ENCODE measurements at places on chromosomes 3 and 15. TPM values are rescaled to one million over a fixed set of nuclear protein-coding genes. Genes with fewer than 3 reads are reported as not detected.
A peak's percentile ranks its signal among the peaks of the same experiment; 100 is the strongest.

DNA sequence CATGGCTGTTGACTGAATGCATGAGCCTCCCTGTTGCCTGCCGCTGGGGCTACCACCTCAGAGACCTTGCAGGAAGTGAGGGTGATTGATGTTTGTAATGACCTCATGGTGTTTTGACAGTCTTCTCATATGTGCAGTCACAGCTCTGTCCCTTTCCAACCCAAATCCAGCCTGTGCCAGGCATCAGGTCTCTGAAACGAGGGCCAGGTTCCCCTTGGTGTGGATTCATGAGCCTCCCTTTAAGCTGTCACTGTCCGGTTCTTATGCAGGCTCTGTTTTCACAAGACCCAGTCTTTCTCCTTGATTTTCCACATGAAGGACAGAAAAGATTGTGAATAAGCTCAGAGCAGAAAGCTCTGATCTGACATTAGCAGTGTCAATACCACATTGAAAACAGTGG, 43.1 kb downstream of the CEMIP start:
- no peak for DNase-seq

LMLN gene
- 5.1 TPM for total RNA-seq

RGMA gene
- 0.10 TPM for total RNA-seq

WNT7A gene
- total RNA-seq, result not detected

DNA sequence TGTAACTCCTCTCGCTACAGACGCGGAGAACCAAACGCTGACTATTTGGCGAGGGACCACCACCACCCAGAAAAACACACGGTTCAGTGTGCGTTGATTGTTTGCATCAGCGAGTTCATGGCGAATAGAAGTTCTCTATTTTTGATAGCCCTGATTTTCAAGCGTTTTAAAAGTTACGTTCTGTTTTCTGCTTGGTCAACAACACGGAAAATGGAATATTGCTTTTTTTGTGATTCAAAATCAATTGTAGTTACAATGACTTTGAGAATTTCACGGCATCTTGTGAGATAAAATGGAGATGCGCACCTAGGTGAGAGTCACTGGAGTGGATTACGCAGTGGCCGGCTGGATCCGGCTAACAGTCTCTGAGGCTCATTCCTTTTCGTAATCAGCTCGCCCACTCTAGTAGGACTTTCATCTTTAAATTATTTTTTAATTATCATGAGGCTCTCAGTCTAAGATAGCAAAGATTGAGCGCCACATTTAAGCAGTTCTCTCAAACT, 54.8 kb downstream of the CCDC54 start:
- peak; percentile 42 for DNase-seq

GRCh38 chr3:81472600-81473362, 288.7 kb downstream of the GBE1 start:
- no peak for DNase-seq
